ENCODE measurements at places on chromosomes 4 and X. TPM values are rescaled to one million over a fixed set of nuclear protein-coding genes. Genes with fewer than 3 reads are reported as not detected.

The NUDT10 gene
- total RNA-seq, result not detected

The TMEM31 gene
- not detected for total RNA-seq

The LARP7 gene
- total RNA-seq, result 36.3 TPM

The CXorf38 gene
- 21.9 TPM for total RNA-seq

The VEGFC gene
- 11.1 TPM for total RNA-seq

The CXCL6 gene
- total RNA-seq, result not detected

The KIT gene
- total RNA-seq, result not detected

The GABRQ gene
- 0.05 TPM for total RNA-seq

The TCEAL6 gene
- not detected for total RNA-seq

The FAM9C gene
- total RNA-seq, result not detected

The DDIT4L gene
- 0.23 TPM for total RNA-seq

The IL1RAPL2 gene
- total RNA-seq, result 3.2 TPM

The SOWAHB gene
- 0.12 TPM for total RNA-seq

The COX7B2 gene
- total RNA-seq, result not detected

The SHOX gene
- total RNA-seq, result not detected

The FRMD7 gene
- not detected for total RNA-seq

The TCEAL5 gene
- not detected for total RNA-seq

The FREM3 gene
- total RNA-seq, result not detected

The HELT gene
- not detected for total RNA-seq

The SERPINA7 gene
- total RNA-seq, result not detected

The SULT1E1 gene
- 2.8 TPM for total RNA-seq

The F9 gene
- not detected for total RNA-seq

The USP9X gene
- total RNA-seq, result 68.6 TPM

The AFF2 gene
- total RNA-seq, result 0.42 TPM

The PRR32 gene
- total RNA-seq, result not detected

The FGF16 gene
- total RNA-seq, result not detected

The CFAP47 gene
- total RNA-seq, result not detected

The S100G gene
- not detected for total RNA-seq

The PPP2R3B gene
- 13.7 TPM for total RNA-seq

The STATH gene
- total RNA-seq, result not detected

The PRKG2 gene
- total RNA-seq, result 0.23 TPM

The LRBA gene
- total RNA-seq, result 64.5 TPM

The TNIP3 gene
- 2.0 TPM for total RNA-seq

The XAGE1A gene
- total RNA-seq, result not detected

The ADGRG4 gene
- not detected for total RNA-seq

The GLRA3 gene
- not detected for total RNA-seq

The DGKK gene
- total RNA-seq, result not detected

The EGFL6 gene
- not detected for total RNA-seq

The NXF2 gene
- not detected for total RNA-seq

The CDKL2 gene
- total RNA-seq, result 0.42 TPM

The CYBB gene
- total RNA-seq, result not detected

The DLG3 gene
- 20.1 TPM for total RNA-seq
